OCI-LY7 (cell line): ENCODE measurements at places on chromosomes 1 and 21.

DNA sequence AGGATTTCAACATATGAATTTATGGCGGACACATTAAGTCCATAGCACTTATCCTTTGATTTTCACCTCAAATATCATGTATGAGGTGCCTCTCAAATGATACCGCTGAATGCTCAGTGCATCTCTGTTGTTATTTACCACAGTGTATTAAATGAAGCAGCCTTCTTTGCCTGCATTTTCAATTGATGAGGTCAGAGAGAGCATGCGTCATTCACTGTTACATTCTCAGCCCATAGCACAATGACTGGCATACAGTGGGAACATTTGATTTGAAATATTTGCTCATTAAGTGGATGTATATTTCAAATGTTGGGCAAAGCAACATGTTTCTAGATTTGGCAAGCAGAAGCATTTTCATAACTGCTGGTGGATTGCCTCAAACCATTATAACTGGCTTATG, 45.7 kb downstream of the LRRC7 start:
- DNase-seq: no peak

DNA sequence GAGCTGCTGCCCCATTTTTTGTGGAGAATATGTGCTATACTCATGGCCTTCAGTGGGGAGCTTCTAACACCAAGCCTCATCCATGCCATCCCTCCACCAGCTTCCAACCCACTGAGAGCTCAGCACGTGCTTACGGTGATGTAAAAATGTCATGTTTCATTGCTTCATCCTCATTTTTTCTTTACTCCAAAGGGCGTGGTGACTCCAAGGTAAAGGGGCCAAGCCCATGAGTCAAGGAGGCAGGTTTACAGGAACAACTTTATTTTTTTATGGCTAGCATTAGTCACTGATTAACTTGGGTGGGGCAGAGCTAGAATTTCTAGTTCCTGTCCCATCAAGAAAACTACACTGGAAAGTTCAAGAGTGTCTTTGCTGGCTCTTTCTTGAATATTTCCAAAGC, at the start of gene C1orf226:
Gene C1orf226, plus strand, starts transcription at position 346 of the 400 bp plus-strand sequence. CDS start 174 bp downstream, outside the sequence.
- no peak for DNase-seq

DNA sequence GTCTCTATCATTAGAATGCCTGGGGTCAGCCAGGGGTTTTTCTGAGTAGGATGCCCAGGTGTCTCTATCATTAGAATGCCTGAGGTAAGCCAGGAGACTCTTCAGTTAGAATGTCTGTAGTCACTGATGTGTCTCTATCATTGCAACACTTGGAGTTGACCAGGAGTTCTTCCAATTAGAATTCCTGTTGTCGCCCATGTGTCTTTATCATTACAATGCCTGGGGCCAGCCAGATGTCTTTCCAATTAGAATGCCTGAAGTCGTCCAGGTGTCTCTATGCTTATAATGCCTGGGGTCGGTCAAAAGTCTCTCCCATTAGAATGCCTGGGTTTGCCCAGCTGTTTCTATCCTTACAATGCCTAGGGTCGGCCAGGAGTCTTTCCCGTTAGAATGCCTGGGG, 55.8 kb downstream of the RNF187 start:
- no peak for DNase-seq

GRCh38 chr21:28916150-28916893, 76.4 kb downstream of the LTN1 start:
- DNase-seq: no peak

DNA sequence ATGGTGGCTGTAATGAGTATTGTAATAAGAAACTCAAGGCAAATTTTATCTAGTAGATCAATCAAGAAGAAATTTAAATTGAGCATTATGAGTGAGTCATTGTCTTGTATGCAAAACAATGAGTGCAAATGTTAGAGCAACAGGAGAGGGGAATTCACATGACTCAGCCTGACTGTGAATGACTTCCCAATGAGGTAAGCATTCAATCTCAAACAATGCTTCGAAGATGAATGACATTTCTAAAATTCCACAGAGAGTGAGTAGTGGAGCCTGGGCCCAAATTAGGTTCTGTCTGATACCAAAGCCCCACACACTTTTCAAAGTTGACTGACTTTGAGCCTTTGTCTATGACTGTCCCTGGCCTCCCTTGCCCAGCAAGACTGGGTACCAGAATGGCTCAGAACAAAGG, 738.0 kb downstream of the PTPRU start:
- DNase-seq: no peak

GRCh38 chr1:55040933-55041494, 1.7 kb downstream of the PCSK9 start:
- DNase-seq: no peak

DNA sequence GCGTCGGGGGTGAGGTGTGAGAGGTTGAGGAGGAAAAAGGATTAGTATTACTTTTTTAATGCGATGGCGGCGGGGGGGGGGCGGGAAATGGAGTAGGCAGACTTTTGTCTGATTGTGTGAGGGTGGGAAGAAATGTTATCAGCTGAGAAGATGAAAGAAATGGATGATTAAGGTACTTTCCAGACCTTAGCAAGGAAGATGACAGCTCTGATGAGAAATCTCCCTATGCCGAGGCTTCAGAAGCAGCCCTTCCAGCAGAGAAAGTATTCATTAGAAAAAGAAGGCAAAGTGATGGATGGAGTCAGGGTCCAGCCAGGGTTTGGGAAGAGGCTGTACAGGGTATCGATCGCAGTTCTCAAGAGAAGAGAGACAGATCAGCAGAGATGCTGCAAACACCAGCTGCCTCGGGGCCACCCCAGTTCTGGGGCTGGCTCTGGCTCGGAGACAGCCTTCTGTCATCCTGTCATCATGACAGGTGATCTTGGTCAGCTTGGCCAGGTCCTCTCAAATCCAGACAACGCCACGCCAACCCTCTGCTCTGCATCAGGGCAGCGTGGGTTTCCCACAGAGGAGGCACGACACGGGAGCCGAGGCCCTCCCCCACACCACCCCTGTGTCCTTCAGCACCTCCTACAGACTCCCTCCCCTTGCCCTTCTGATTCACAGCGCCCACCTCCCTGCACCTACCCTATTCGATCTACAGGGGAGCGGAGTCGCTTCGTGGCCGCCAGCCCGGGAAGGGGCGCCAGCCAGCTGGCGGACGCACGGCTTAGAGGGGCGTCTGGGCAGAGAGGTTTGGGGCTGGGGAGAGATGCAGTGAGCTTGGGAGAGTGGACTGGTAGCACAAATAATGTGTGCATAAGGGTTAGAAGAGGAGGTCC, 674 bp upstream of the ATXN7L2 start:
- peak; percentile 69 for DNase-seq

DNA sequence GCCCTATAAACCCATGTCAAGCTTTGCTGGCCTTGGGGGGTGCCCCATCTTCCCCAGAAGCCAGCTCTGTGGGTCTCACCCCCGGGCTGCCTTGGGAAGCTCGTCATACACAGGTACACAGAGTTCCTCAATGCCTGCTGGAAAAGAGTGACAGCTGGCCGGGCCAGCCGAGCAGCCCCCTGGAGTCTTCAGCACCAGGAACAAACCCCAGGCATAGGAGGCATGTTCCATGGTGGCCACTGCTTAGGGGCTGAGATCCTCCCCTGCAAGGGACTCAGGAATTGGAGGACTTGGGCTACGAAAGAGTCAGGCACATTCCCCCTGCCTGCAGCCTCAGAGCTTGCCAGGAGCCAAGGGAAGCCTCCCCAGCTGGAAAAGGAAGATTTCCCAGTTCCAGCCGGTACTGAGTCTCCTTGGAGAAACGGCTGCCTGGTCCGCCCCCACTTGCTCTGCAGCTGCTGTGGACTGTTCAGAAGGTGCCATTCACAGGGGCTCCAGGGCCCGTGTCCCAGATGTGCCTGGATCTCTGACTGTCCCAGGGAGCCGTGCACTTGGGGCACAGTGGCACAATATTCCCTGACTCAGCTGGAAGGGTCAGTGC, 89.5 kb downstream of the STUM start:
- no peak for DNase-seq

GRCh38 chr1:93490357-93490756, 42.4 kb downstream of the FNBP1L start:
- no peak for DNase-seq

DNA sequence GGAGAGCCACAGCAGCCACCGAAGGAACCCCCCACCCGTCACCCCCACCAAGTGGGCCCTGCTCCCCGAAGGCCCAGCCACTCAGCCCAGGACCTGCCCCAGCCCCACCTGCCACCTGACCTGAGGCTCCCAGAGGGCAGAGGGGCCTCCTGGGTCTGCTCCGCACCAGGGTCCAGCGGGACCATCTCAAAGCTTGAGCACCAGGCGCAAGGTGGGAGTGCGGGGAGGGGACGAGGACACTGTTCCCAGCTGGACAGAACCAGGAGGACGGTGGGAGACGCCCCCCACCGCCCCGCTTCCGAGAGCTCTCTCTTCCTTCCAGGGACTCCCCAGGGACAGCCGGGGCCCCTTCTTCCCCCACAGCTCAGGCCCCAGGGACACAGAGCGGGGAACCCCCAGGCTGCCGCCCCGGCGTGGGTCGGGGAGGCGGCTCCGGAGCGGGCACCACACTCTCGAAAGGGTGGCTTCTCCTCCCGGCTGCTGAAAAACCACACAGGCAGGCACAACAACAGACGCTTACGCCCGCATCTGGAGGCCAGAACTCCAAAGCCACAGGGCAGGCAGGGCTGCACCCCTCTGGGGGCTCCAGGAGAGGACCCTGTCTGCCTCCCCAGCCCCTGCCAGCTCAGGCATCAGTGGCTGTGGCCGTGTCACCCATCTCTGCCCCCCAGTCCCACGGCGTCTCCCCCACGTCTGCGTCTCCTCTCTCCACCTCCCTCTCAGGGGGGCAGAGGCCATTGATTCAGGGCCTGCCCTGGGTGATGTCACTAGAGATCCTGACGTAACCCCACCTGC, 1.9 kb upstream of the TTLL10 start:
- no peak for DNase-seq

DNA sequence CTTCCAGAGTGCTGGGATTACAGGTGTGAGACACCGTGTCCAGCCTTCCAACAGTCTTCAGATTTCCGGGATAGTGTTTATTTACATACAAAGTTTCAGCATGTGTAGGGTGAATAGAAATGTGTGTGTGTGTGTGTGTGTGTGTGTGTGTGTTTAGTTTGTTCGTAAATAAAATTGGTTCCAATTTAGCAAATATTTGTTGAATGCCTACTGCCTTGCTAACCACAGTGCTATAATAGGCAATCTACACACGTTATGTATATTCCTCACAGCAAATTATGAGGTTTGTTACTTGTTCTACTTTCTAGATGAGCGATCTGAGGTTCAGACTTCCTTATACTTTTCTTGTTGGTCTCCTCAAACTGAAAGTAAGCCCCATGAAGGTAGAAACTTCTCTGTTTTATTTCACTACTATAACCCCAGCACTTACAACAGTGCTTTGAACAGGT, 32.8 kb upstream of the EPS15 start:
- no peak for DNase-seq
